ENCODE measurements at places on chromosomes 2 and 18.
A peak's percentile ranks its signal among the peaks of the same experiment; 100 is the strongest.

- H3K27ac ChIP-seq = no peak overlapping the region
- H3K4me3 ChIP-seq = no peak overlapping the region
- no peaks in the 10 kb centered on the region for H3K4me1 ChIP-seq
- DNase-seq = no peak
- H3K36me3 ChIP-seq = no peaks in the 10 kb centered on the region
Measured at GRCh38 chr2:173545364-173545763, 190.7 kb downstream of the CDCA7 start.

GRCh38 chr2:157838442-157839161 is 37.5 kb downstream of the ACVR1 start:
- peaks cover 14% of the 10 kb centered on the region for H3K4me1 ChIP-seq
- no peaks in the 10 kb centered on the region for H3K36me3 ChIP-seq
- no peaks in the 10 kb centered on the region for H3K27me3 ChIP-seq
- H3K27ac ChIP-seq = peak overlapping the region; percentile 93

DNA sequence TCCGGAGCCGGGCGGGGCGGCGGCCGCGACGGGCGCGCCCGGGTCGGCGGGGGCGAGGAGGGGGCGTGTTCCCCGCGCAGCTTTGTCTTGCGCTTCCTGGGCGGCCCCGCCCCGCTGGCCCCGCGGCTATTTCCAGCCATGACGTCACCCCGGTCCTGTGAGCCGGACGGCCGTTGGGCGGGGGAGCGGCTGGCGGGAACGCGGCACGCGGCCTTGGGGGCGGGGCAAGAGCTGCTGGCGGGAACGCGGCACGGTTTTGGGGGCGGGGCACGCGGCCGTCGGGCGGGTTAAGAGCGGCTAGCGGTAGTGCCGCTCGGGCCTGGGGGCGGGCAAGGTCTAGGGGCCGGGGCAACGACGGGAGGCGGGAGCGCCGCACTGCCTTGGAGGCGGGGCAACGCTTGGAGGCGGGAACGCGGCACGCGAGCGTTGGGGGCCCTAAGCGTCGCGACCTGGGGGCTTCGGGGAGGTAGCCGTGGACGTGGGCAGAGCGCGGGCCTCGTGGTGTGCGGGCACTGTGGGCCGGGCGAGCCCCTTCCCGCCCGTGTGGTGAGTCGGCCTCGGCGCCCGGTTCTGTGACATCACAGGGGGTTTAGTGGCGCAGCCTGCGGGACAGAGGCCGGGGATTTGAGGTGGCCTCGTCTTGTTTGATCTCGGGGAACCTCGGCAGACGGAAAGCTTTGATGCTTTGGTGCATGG is 704 bp downstream of the KLF11 start:
- peak; percentile 98 for DNase-seq
- peaks cover 7% of the 10 kb centered on the region for H3K4me1 ChIP-seq
- peak overlapping the region; percentile 61 for H3K4me3 ChIP-seq
- H3K27ac ChIP-seq = peak overlapping the region; percentile 99
- H3K36me3 ChIP-seq = peaks cover 36% of the 10 kb centered on the region

GRCh38 chr2:100015849-100016248 is 126.5 kb downstream of the AFF3 start:
- peaks cover 15% of the 10 kb centered on the region for H3K27me3 ChIP-seq
- no peak overlapping the region for H3K4me3 ChIP-seq
- H3K36me3 ChIP-seq = no peaks in the 10 kb centered on the region

- H3K36me3 ChIP-seq = no peaks in the 10 kb centered on the region
- H3K4me3 ChIP-seq = no peak overlapping the region
- no peaks in the 10 kb centered on the region for H3K4me1 ChIP-seq
- H3K27ac ChIP-seq = no peak overlapping the region
Measured at GRCh38 chr18:37476182-37476581, 89.4 kb downstream of the CELF4 start.

- peak; percentile 72 for DNase-seq
- H3K4me1 ChIP-seq = peaks cover 14% of the 10 kb centered on the region
- H3K4me3 ChIP-seq = no peak overlapping the region
- H3K36me3 ChIP-seq = no peaks in the 10 kb centered on the region
Measured at GRCh38 chr2:69770193-69770702, 28.3 kb downstream of the ANXA4 start.

GRCh38 chr2:189543367-189543766 is 37.2 kb downstream of the SLC40A1 start:
- H3K4me3 ChIP-seq = no peak overlapping the region
- H3K36me3 ChIP-seq = no peaks in the 10 kb centered on the region
- H3K27me3 ChIP-seq = no peaks in the 10 kb centered on the region
- no peak overlapping the region for H3K27ac ChIP-seq

DNA sequence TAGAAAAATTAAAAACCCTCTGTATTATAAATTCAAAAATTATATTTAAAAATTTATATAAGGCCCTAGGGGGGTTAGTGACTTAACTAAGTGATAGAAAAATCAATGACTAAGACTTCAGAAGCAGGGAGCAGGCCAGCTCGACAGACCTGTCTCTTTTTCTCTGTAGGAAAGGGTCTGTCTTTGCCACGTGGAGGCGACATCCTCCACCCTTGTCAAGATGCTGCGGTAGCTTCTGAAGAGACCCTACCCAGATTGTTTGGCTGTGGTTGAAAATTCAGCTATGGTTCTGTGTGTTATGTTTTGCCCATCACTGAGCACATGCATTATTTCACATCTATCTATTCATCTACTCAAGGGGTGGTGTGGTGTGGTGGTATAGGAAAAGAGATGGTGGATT is 8.2 kb upstream of the SLC4A3 start:
- H3K4me1 ChIP-seq = no peaks in the 10 kb centered on the region
- no peak overlapping the region for H3K4me3 ChIP-seq
- DNase-seq = peak; percentile 40
- no peaks in the 10 kb centered on the region for H3K36me3 ChIP-seq
- H3K27ac ChIP-seq = no peak overlapping the region

DNA sequence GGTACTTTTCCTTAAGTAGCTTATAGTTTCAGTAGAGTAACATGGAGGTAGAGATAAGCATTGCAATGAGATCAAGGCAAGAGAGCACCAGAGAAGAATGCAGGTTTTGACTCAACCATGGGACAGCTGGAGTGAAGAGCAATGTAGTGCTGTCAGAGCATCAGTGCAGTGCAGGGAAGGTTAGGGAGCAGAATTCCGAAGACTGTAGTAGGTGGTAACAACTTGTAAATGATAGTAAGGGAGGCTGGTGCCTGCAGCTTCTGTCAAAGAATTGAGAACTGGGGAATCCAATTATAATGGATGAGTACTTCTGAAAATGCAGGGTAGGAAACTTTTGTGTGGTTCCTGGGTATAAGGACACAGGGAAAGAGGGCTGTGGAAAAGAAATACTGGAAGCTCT is 183.2 kb downstream of the KCNS3 start:
- H3K27me3 ChIP-seq = no peaks in the 10 kb centered on the region
- H3K27ac ChIP-seq = no peak overlapping the region
- no peak overlapping the region for H3K4me3 ChIP-seq
- no peaks in the 10 kb centered on the region for H3K36me3 ChIP-seq

- H3K27ac ChIP-seq = no peak overlapping the region
- H3K27me3 ChIP-seq = peaks cover 34% of the 10 kb centered on the region
- H3K36me3 ChIP-seq = no peaks in the 10 kb centered on the region
- no peak overlapping the region for H3K4me3 ChIP-seq
- no peak for DNase-seq
Measured at GRCh38 chr18:74389171-74389927, 67.8 kb downstream of the DIPK1C start.

DNA sequence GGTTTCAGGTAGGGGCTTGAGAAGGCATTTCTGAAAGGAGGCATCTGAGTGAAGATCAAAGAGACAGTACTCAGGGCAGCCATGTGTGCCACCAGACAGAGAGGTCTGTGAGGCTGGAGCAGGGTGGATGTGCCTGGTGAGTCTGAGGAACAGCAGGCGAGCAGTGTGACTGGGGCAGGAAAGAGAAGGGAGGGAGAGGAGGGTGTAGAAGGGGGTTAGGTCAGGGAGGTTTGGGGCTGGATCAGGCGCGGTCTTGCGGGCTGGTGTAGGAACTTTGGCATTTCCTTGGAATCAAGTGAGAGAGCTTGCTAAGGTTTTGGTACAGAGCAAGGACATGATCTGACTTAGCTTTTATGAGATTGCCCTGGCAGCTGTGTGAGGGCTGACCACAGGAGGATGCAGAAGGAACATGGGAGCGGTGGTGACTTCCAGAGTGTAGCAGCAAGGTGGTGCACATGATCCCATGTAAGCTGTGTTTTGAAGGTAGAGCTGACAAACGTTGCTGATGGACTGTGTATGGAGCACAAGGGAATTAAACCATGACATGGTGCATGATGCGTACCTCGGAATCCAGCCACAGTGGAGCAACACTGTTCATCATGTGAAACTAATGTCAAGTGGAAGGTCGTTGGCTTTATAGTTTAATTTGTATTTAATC is 13.9 kb downstream of the RAB31 start:
- H3K36me3 ChIP-seq = peaks cover 30% of the 10 kb centered on the region
- H3K4me1 ChIP-seq = no peaks in the 10 kb centered on the region
- no peak overlapping the region for H3K4me3 ChIP-seq
- H3K27me3 ChIP-seq = no peaks in the 10 kb centered on the region
- DNase-seq = no peak
- H3K27ac ChIP-seq = no peak overlapping the region

- no peak overlapping the region for H3K4me3 ChIP-seq
- no peaks in the 10 kb centered on the region for H3K27me3 ChIP-seq
- no peak for DNase-seq
- H3K36me3 ChIP-seq = no peaks in the 10 kb centered on the region
Measured at GRCh38 chr2:26752656-26753055, 11.4 kb upstream of the SLC35F6 start.

GRCh38 chr2:112876971-112877361 is 34.0 kb upstream of the IL37 start:
- no peaks in the 10 kb centered on the region for H3K27me3 ChIP-seq
- no peaks in the 10 kb centered on the region for H3K36me3 ChIP-seq
- no peak overlapping the region for H3K4me3 ChIP-seq
- peaks cover 9% of the 10 kb centered on the region for H3K4me1 ChIP-seq
- no peak for DNase-seq
- H3K27ac ChIP-seq = no peak overlapping the region

DNA sequence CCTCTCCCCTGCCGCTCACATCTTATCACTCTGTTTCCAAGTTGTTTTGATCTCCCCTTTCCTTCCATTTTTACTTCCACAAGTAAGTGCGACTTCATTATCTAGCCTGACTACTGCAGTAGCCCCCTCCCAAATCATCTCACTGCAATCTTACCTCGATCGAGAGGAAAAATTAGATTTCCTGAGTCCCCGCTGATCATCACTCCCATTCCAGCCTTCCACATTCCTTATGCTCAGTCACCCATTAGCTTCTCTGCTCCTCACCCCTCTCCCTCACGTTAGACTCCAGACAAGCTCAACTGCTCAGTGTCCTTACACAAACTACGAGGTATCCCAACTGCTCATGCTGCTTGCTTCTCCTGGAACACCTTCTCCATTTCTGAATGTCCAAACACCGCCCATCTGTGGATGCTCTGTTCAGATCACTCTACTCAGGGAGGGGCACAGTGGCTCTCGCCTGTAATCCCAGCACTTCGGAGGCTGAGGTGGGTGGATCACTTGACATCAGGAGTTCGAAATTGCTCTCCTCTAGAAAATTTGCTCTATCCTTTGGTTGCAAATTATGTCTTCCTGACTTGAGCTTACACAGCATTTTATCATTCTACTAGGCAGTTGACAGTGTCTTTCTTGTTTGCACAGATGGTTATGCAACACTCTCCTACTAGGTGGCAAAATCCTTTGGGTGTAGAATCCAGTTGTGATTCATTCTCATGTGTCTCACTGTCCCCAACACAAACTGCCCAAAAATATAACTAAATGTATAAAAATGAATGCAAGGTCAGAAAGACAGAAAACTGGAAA is 96.5 kb downstream of the INO80D start:
- no peak overlapping the region for H3K27ac ChIP-seq
- no peak for DNase-seq

GRCh38 chr18:52402814-52403213 is 62.8 kb downstream of the DCC start:
- H3K4me3 ChIP-seq = no peak overlapping the region
- no peak for DNase-seq
- no peaks in the 10 kb centered on the region for H3K36me3 ChIP-seq
- no peaks in the 10 kb centered on the region for H3K27me3 ChIP-seq
- H3K4me1 ChIP-seq = no peaks in the 10 kb centered on the region
- no peak overlapping the region for H3K27ac ChIP-seq

DNA sequence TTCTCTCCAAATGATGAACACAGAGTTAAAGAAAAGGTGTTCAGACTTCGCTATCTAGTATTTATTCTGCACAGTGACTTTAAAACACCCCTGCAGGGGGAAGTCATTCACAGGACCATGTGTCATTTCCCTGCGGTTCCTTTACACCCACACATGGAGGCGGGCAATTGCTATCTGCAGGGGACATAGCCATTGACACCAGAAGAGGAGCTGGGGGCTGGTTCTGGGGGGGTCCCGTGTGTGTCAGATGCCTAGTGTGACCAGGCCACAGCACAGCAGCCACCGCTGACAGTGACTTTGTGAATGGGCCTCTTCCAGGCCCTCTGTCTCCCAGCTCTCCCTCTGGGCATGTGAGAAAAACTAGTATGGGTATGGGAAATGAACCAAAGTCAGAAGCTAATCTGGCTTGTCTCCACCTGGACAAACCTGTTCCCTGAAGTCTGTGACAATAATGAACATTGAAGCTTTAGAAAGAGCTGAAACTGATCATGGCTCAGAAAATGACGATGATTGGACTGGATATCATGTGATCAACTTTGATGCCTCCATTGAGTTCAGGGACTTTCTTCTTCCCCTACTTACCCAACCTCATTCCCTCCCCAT is 7.5 kb upstream of the GBX2 start:
- no peaks in the 10 kb centered on the region for H3K27me3 ChIP-seq
- no peak overlapping the region for H3K4me3 ChIP-seq
- H3K36me3 ChIP-seq = no peaks in the 10 kb centered on the region
- H3K27ac ChIP-seq = no peak overlapping the region
- peak; percentile 52 for DNase-seq

Data from K562 (cell line).